ENCODE measurements at places on chromosomes 6 and 20.

DNA sequence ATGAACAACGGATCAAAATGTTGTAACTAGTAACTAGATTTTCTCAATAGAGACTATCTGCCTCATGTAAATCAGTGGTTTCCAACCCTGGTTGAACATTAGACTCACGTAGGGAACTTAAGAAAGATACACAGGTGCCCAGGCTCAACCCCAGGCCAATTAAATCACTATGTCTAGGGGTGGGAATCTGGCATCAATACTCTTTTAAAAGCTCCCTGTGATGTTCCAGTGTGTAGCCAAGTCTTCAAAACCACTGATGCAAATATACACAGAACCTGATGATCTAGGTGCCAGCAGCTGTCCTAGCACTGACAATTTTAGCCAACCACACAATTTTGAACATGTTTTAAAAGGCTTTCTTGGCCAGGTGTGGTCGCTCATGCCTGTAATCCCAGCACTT lies 128.7 kb downstream of the TBC1D32 start:
- DNase-seq, result no peak

DNA sequence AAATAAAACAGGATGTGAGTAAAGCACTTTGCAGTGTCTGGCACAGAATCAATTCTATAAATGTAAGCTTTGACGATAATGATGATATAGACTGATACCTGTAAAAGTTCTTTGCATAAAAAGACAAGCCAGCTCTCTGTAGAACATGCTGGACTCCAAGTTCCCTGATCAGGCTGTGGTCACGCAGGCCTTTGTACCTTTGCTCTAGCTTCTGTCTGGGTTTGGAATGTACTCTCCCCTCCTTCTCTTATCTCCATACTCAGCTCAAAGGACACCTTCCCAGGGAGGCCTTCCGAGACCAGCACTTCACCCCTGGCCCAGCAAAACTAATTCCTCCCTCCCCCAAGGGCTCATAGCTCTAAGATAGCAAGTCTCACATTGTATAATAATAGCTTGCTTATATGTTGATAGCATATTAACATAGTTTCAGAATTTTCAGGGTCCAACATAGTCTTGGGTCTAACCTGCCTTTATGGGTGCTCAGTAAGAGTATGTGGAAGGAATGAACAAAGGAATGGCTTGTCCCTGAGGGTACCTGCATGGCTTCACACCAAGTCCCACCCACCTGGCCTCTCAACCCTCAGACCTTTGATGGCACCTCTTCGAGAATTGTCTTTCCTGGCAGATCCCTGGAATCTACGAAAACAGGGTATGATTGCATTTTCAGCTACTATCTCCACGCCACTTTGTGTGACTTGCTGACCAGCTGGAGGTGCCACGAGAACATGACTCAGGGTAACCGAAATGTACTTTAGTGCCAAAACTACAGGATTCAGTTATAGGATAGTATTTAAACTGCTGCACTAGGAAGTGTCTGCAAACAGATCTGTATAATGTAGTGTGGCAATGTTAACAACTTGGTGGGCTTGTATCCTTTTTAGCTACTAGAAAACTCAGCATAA lies 41.7 kb upstream of the PIM1 start:
- DNase-seq, result no peak

DNA sequence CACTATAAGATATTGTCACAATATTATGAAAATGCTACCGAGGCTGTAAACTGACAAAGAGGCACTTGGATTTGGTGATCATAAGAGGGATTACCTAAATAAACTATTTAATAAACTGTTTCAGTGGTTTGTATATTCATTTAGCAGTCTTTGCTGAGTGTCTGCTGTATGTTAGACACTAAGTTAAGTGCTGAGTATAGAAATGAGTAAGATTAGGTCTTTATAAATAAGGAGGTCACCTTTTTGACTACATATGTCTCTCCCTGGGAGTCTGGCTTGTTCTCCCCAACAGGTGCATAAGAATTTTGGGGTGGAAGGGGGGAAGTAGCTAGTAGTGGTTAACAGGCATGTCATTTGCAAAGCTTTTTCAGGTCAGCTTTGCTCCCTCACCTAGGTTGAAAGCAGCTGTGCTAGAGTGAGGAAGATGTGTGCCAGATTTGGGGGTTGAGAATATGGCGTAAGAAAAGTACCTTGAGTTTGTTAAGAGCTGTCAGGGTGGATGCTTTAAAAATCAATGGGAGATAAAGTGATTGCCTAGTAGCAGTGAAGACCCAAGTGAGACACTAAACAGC lies 246.3 kb downstream of the ZFAND3 start:
- no peak for DNase-seq

- DNase-seq, result no peak
Observed at GRCh38 chr20:48164566-48165400, 379.5 kb upstream of the SULF2 start.

- DNase-seq, result no peak
Observed at GRCh38 chr6:74757813-74758212, 448.0 kb downstream of the COL12A1 start.

GRCh38 chr20:34283844-34284243 lies 19.3 kb downstream of the AHCY start:
- no peak for DNase-seq

DNA sequence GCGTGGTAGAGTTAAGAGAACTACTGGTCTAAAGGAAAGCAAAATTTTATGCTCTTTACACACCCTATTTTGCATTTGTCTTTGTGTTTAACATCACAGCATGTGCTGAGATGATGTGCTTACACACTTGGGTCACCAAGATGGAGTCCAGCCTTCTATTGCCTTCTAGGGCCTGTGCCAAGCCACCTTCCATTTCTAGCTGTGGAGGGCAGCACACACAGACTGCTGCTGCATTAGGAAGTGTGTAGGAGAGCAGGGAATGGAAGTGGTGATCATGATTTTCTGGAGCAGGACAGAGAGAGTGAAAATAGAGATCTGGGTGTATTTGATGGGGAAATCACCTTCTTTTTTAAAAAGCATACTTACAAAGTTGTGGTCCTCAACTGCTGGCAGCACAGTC lies 191.6 kb downstream of the SOX4 start:
- no peak for DNase-seq

- no peak for DNase-seq
Observed at GRCh38 chr6:12484519-12484918, 194.4 kb downstream of the EDN1 start.

- DNase-seq, result no peak
Observed at GRCh38 chr6:158772172-158772571, 47.0 kb downstream of the EZR start.

GRCh38 chr6:144411531-144412165 lies 126.5 kb downstream of the UTRN start:
- DNase-seq, result no peak

- no peak for DNase-seq
Observed at GRCh38 chr6:52877168-52877567, 32.3 kb downstream of the GSTA3 start.

DNA sequence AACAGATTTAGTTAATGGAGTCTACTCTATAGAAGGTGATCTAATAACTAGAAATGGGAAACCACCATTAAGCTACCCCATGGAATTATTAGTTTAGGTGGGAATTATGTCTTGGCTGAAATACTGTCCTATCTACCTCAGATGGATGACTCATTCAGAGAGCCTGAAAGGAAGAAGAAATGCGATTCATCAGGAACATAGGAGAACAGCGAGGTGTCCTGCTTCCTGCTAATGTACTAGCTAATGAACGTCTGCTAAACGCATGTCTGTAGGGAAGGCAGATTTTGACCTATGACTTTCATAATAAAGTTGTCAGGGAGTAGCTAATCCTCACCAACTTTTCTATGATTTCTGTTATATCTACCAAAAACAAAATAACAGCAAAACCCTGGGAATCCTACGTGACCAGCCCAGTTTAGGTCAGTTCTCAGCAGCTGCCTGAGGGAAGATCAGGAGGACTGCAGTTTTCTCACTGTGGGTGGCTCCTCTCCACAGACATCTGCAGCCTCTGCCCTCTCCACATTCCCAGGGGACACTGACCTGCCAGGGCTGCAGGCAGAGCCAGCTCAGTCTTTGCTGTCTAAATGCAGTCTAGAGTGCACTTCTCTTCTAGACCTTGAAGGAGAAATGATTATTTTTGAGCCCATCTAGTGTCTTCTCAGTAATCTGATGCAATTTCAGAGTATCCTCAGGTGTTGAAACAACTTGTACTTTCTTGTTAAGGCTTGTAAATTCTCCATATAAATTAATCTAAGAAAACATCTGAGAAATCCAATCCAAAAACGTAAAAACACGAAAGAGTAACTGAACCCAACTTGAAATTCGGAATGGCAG lies 18.1 kb upstream of the SFT2D1 start:
- no peak for DNase-seq

- DNase-seq, result no peak
Observed at GRCh38 chr6:125904871-125905270, 51.7 kb upstream of the HINT3 start.

DNA sequence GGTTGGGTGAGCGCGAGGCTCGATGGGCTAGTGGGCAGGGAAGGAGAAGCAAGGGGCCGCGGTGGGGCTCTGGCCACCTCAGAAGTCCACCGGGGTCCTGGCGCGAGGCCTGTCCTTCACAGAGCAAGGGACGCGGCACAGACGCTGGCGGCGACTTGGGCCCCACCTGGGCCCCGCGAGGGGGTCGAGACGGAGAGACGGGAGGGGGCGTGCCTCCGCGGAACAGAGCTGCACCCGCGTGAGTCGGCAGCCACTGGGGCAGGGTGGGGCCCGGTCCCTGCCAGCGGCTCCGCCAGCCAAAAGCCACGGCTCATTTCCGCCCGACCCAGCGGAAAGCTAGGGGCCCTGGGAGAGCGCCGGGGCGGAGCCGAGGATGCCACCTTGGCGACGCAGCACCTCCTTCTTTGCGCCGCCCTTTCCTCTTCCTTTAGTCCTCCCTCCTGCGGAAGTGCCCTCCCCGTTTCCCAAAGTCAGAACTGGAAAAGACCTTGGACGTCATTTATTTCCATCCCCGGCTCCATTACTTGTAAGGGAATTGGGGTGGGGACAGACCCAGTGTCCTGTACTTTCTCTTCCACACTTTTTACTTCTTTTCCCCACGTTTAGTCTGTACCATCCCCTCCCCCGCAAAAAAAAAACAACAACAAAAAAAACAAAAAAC lies at the start of gene CUL7:
CUL7 (minus strand) TSS at position 307 of the 661 bp plus-strand sequence. CDS start 1,063 bp downstream, outside the sequence.
- peak; percentile 99 for DNase-seq

GRCh38 chr20:53631909-53632662 lies 38.4 kb upstream of the ZNF217 start:
- no peak for DNase-seq

DNA sequence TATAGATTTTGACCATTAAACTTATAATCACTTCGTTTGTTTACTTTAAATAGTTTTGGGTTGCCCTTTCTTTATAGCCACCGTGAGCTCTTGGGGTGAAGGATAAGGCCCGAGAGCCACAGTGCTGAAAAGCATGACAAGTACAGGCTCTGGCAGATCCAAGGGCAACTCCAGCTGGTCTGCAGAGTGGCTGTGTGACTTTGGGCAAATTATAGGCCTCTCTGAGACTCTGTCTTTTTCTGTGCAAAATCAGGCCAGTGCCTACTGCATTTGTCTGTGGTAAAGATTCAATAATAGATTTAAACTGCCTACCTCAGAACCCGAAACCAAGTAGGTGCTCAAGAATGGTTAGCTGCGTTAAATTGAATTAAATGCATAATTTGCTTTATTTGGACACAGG lies 511.3 kb downstream of the QKI start:
- no peak for DNase-seq

- DNase-seq, result no peak
Observed at GRCh38 chr6:74603322-74604076, 602.4 kb downstream of the COL12A1 start.

DNA sequence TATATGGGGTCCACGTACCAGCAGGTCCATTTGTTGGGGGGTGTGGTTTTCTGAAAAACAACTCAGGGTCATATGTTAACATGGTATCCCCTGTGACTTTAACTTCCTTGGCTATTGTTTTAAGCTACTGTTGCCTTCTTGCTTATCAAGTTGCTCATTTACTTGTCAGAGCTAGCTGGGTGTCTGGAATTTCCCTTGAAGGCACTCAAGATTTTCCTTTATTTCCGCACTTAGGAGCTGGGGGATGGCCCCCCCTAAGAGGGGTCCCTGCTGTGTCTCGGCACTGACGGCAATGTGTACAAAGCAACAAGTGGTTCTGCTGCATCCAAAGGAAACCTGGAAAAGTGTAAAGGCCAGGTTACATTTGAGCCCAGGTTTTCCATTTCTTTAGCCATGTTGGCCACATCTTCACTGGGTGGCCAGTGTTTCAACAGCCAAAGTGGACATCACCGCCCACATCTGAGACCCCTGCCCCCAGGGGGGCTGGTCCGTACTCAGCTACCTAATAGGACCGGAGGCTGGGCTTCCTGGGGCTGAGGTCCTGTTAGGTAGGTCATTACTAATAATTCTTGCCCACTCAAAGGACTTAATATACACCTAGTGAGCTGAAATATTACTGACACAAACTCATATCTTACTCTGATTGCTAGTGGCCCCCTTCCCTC lies 24.8 kb upstream of the SYNDIG1 start:
- no peak for DNase-seq

GRCh38 chr6:21084656-21085055 lies 508.9 kb upstream of the SOX4 start:
- DNase-seq, result no peak
